Effector memory CD4-positive, alpha-beta T cell (primary cell): ENCODE measurements at places on chromosomes 5 and 9.

- DNase-seq: peak; percentile 43
Measured at GRCh38 chr9:131657037-131657377, 82.9 kb downstream of the RAPGEF1 start.

DNA sequence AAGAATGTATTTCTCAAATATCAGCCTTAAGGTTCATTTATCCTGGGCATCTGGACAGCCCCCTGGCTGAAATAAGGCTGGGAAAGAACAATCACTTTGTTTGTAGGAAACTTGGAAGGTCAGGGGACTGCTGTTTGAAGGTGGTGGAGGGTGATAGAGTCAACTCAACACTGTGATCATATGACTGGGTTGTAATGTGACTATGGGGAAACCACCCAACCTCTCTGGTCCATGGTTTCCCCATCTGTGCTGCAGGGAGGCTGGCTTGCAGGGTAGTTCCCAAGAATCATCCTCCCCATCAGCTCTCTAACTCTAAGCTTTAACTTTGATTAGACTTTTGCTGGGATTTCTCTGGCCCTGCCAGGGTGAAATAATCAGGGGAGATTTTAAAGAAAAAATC is 10.0 kb downstream of the INSYN2B start:
- no peak for DNase-seq

GRCh38 chr5:72057816-72058215 is 49.5 kb upstream of the MAP1B start:
- no peak for DNase-seq

DNA sequence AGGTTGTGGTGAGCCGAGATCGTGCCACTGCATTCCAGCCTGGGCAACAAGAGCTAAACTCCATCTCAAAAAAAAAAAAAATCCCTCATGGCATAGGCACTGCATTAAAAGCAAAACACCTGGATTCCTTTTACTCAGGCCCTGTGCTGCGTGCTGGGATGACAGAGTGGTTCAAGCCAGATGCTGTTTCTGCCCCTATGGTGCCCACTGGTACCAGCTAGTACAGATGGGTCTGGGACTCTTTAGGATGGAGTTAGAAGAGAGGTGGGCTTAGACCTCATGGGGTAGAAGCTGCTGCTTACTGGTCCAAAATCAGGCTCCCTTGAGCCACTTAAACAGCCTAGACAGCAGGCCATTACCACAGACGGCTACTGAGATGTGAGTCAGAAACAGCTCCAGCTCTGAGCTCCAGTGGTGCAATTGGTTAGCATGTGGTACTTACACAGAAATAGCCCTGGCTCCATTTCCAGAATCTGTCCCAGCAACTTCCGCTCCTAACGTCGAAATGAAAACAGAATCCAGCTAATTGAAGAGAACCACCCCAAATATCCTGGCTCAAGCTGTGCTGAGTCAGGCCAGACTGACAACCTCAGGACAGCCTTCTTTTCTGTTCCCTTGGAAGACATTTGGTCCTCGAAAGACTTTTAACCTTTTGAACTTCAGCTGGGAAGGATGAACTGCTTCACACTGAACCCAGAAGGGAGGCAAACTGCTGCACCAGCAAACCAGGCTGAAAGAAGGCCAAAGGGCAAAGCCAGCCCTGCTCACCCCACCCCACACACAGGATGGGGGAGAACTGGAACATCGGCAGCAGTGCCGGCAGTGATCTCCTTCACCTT is 15.5 kb downstream of the C5orf15 start:
- no peak for DNase-seq

DNA sequence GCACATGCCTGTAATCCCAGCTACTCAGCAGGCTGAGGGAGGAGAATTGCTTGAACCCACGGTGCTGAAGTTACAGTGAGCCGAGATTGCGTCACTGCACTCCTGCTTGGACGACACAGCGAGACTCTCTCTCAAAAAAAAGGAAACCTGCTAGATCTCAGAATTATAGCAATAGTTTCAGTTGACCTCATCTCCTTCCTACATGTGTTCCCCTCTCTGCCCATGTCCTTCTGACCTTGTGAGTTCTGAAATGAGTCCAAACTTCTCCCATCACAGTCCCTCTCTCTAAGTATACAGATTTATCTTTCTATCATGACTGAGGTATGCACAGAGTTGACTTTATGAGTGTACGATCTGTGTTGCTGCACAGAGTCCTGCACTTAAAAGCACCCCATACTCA is 44.6 kb upstream of the SHOC1 start:
- no peak for DNase-seq

DNA sequence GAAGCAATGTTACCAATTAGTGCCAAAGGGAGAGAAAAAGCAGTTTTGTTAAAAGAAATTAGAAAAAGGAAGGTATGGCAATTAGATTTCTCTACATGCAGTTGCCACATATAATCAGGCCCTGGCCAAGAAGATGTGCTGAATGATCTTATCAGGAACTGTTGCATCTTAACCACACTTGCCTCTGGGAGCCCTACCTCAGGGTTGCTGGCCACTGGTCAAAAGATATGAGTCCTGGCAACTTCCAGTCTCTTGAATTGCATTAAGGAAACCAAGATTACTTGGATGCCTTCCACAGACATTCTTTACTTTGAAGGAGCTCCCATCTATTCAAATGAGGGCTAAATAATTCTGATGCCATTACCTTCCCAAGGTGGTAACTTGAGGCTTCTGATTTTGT is 60.4 kb downstream of the TNC start:
- DNase-seq: no peak

- no peak for DNase-seq
Measured at GRCh38 chr5:71778678-71779276, 59.7 kb downstream of the CARTPT start.

DNA sequence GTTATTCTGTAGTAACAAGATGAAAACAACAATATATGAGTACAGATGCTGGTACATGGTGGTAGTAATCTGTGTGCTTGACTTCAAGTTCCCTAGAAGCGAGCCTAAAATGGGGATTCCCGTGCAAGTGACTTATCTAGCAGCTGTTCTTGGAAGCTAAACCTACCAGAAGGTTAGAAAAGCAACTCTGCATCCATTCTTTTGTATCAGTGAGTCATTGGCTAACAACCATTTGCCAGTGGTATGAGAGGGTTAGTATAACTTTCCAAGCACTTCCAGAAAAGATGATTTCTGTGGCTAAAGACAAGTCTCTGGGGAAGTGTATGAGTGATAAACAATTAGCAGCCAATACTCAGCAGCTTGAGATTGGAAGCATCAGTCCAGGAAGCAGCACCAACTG is 787.7 kb upstream of the CDH6 start:
- DNase-seq: no peak

DNA sequence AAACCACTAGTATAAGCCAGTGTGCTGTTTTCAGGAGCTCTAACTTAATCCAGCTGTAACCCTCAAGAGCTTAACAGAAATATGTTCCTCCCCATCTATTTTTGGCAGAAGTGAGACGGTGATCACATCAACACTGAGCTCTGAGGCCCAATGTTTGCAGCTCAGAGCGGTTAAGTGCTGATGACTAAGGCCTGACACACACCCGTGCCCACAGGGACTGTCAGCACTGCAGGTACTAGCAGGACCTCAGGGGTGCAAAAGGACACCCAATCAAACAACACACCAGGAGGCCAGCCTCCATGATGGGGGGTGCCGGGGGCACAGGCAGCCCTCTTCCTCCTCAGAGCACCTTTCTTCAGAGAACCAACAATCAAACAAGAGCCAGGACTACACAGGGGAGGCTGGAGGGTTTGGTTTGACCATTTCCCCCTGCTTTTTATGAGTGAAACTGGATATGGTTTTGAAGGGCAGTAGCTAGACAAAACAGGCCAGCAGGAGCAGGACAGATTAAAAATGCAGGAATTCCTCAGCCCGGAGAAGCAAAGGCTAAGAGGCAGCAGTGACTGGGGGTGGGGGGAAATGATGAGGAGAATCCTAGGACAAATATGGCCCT is 61.3 kb downstream of the RAPGEF1 start:
- peak; percentile 64 for DNase-seq

DNA sequence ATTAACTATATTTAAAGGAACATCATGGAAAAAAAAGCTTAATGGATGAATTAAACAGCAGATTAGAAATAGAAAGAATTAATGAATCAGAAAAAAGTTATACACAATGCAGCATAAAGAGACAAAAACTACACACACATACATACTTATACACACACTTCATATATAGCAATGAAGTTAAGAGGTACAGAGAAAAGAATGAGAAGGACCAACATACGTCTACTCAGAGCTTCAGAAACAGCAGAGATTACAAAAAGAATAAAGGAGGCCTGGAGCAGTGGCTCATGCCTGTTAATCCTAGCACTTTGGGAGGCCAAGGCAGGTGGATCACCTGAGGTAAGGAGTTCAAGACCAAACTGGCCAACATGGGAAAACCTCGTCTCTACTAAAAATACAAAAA is 133.9 kb upstream of the TNPO1 start:
- no peak for DNase-seq

DNA sequence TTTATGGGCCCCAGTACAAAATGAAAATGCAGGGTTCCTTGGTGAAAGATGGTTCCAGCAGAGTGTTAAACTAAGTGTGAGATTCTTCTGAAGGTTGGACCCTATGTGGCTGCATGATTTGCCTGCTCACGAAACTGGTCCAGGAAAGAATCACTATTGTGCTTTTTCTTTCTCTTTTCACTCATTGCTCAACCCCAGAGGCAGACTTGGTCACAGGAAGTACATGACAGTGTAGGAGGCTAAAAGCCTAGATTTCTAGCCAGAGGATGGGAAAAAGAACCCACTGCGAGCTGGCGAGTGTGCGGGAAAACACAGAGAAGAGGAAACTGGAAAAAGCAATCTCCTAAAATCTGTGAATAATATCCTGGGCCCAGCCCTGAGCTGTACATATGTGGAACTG is 18.6 kb downstream of the SLC36A2 start:
- DNase-seq: no peak

DNA sequence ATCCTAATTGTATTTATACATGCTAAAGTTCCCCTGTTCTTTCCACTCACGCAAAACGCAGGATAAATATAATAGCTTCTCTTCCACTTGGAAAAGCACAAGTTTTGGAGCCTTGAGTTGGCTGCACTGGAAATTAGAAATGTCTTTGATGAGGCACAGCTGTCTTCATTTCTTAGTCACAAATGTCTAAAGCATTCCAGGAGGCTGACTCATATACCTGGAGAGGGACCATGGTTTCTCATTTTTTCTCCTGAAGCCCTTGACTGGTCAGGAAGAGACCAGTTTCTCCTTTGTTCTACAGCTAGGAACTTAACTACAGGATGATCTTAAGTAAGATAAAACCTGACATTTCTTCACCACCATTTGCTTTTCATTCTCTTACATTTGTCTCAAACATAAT is 16.2 kb downstream of the MTX3 start:
- no peak for DNase-seq

DNA sequence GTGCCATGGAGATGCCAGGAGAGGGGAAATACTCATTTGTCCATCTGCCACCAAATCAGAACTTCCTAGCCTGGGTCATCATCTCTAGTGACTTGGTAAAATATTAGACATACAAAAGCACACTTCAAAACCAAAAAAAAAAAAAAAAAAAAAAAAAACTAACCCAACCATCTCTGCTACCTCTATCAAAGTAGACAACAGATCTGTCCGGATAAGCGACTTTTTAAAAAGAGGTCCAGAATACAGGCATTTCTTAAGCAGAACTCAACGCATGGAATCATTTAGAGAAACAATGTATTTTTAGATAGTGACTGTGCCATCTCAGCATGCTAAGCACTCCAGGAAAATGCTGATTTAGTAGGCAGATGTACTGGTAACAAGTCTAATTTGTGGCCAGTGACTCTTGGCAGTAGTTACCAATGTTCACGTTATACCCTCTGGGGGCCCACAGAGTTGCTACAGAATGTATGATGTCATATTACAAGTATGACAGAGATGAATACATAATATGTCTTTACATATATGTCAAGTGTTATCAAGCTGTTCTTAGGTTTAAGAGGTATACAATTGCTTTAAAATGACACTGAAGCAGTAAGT is 107.8 kb downstream of the SMIM23 start:
- no peak for DNase-seq

- no peak for DNase-seq
Measured at GRCh38 chr9:20187318-20187717, 398.5 kb upstream of the SLC24A2 start.

DNA sequence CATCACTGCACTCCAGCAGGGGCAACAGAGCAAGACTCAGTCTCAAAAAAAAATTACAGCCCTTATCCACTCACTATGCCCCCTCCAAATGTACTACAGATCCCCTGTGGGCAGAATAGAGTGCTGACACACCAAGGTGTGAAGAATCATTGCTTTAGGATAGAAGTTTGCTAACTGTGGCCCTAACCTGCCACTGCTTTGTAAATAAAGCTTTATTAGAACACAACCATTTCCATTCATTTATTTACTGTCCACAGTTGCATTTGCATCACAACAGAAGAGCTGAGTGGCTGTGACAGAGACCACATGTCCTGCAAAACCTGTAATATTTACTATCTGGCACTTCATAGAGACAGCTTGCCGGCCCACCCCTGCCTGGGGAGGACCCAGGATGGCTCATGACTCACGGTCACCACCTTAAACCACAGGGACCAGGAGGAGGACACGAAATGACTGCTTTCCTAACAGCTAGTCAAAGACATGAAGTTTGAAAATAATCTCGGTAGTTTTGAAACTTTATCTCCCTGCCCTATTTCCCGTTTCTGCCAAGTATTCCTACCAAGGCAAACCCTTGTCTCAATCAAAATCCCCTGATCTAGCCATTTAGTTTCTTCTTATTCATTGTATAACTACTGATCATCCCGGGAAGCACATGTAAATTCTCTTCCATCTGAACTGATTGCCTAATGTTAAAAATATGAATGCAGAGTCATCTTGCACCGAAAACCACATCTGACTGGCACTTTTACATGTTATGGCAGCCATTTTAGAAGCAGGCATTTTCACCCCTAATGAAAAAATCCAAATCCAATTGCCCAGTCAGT is 206.1 kb downstream of the SLIT3 start:
- DNase-seq: no peak

DNA sequence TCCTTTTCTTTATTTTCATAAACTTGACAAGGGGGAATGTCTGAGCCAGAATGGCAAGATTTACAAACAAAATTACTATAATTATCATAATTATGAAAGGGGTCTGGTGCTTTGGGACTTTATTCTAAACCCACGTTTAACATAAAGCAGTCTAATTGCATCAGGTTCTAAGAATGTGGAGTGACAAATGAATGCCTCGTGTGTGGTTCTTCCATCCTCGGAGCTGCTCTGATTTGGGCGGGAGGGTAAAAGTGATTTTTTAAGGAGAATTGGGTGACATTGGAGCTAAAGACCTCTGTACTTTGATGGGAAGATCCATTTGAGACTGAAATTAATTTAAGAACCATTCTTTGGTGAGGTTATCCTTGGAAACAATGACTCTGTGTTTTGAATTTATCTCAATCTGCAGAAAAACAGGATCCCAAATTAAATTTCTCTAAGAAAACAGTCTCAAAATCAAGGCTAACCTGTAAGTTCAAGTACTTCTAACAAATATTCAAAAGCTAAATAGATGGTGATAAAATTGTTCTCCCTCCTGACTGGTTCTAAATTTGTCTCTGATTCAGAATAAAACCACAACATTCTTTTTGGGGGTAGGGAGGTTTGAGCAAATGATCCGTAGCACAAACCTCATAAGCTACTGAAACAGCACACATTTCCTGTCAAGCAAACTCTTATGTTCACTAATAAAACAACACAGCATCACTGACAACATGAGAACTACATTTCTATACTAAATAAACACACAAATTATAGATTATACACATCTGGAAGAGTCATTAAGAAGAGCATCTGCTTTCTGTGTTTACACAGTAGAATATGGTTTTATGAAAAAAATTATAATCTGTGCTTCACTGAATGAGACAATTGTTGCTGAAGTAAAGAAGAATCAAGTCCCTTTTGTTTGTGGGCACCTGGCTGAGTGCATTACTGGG is 85.5 kb downstream of the DCP2 start:
- DNase-seq: no peak

GRCh38 chr9:108083160-108083750 is 593.7 kb upstream of the KLF4 start:
- no peak for DNase-seq
